ENCODE measurements at places on chromosomes 7 and 10.

GRCh38 chr7:4880218-4880617, 3.3 kb downstream of the RADIL start:
- no peak for DNase-seq

DNA sequence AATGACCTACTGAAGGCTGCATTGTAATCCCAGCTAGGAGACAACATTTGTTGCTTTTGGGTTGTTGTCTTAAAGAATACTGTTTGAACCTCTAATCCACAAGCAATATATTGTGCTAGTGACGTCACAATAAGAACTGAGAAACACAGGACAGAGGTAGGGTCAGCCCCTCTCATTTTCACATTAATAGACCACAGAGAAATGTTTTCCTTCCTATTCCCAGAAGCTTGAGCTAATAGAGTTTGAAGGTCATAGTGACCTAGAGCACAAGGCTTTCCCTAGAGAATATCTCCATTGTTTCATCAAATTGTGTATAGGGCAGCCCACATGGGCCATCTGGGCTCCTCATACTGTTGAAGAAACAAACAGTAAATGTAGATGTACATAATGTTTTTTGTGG, 300.9 kb upstream of the AKR1E2 start:
- no peak for DNase-seq

DNA sequence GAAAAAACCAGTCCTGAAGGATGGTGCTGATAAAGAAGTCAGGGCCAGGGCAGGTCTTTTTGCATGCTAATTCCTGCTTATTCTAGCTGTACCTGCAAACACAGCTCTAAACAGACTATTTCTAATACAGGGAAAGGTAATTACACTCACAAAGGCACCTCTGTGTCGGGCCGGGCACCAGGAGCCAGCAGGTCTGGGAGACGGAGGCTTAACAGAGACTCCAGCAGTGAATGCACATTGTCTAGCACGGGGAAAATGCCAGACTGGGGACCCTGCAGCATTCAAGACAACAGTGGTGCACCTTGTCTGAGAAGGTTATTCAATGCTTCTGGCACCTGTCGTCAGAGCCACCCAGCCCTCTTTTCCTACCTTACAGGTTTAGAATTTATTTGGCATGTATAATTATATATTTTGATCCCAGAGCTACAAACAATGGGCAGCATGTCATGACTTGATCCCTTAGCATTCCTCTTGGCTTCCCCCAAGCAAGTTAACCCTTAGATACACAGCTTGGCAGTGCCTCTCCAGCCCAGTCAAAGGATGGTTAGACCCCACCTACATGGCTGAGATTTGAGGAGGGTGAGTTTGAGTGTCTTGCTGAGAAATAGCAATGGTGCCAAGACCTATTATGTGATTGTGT, 185.2 kb downstream of the SLC25A13 start:
- DNase-seq, result no peak

- peak; percentile 74 for DNase-seq
These were observed 74.7 kb downstream of the CACNB2 start for GRCh38 chr10:18214691-18215563.

DNA sequence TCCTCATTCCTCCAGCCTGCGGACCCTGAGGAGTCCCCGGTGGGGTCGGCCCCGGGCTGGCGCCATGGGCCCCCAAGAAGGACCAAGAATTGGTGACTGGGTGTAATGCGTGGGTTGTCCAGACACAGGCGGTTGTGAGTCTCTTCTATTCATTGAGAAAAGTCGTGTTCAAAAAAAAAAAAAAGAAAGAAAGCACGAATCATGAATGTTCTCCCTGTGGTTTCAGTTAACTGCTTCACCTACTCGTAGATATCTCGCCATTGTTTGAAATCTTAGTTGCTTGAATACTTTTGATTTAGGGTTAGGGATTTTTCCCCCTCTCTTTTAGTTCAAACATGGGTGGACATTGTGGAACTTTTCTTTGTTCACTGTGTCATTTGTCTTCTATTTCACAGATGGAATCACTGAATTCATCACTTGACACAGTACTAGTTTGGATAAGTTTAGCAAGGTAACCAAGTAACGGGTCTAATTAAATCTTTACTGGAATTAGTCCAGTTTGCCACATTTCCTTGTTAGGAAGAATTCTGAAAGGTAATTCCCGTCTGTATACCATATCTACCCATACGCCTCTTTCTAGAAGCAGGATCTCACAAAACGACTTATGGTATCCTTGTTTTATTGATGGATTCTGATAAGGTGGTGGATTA, 775 bp downstream of the STARD3NL start:
- DNase-seq, result no peak

DNA sequence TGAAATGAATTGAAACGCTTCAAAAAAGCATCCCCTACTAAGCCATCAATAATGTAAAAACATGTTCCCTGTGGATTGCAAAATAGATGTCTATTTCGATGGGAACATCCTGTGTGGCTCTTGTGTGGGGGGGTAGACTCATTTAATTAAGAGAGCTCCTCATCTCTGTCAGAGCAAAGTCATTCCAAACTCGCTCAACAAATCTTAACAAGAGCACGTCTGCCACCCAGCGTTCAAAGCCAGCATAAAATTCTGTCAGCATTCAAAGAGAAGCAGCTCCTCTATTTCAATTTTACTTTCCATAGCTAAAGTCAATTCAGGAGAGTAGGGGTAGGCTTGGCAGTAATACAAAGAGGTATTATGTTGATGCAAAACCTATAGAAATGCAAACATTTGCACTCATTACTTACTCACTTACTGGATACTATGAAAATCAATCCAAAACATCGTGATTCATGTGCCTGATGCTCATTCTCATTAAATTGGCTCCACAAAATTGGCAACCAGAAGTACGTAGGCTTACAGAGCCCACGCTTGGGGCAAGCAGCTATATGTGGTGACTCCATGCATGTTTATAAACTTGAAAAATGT, 114.9 kb downstream of the IPMK start:
- peak; percentile 40 for DNase-seq

GRCh38 chr7:50262916-50263690, 41.4 kb upstream of the IKZF1 start:
- DNase-seq, result no peak

DNA sequence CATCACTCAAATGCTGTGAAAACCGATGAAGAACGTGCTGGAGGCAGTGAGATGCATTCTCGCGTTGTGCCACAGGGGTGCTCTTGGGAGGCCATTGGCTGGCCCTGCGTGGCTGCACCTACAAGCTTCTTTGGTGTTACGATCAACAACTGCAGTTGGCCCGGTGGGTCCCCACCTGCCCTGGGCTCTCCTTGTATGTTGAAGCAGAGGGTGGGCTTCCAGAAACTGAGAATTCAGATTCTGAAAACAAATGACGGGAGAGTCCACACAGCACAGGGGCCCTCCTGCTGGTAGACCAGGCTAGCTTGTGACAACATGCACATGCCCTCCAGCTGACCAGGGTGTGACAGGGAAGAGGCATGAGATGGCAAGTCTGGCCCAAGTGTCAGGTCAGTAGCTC, 23.7 kb upstream of the DDC start:
- DNase-seq, result no peak

DNA sequence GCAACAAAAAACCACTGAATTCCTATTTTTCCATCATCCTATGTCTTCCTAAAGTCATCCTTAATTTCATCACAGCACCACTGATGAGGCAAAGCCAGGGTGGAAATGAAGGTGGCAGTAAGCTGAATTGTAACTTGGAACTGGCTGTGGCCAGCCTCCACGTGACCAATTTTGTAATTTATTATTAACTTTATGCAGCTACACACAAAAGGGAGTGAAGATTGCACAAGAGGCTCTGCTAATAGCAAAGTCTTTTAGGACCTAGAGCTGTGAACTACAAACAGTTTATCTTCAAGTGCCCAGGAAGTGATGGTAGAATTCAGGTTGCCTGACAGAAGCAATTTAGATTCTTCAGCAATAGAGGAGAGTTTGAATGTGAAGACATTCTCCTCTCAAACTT, 176.4 kb downstream of the CCDC71L start:
- DNase-seq, result no peak

DNA sequence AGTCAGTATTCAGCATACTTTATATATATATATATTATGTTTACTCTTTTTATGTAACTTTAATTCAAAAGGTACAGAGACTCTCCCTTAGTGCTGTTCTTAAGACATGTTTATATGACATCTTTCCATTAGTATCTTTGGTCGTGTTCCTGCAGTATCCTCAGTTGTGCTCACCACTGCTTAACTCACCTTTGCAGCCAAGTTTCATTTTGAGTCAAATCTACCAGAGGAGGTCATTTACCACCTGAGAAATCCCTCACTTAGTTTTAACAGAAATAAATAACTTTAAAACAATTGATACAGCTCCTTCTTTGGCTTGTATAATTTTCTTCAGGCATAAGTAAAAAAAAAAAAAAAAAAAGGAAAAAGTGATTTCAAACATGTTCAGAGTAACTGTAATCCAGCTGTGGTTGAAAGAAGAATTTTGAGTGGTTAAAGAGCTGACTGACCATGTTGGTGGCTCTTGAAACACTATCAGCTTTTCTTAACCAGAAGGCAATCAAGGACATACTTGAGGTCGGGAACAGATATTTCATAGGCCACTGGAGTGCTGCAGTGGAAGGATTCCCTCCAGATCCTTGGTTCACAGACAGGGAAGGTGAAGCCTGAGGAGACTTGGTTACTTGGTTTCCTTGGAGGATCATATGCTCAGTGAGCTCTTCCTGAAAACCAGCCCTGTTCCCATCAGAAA, 116.8 kb downstream of the AUTS2 start:
- DNase-seq, result no peak

DNA sequence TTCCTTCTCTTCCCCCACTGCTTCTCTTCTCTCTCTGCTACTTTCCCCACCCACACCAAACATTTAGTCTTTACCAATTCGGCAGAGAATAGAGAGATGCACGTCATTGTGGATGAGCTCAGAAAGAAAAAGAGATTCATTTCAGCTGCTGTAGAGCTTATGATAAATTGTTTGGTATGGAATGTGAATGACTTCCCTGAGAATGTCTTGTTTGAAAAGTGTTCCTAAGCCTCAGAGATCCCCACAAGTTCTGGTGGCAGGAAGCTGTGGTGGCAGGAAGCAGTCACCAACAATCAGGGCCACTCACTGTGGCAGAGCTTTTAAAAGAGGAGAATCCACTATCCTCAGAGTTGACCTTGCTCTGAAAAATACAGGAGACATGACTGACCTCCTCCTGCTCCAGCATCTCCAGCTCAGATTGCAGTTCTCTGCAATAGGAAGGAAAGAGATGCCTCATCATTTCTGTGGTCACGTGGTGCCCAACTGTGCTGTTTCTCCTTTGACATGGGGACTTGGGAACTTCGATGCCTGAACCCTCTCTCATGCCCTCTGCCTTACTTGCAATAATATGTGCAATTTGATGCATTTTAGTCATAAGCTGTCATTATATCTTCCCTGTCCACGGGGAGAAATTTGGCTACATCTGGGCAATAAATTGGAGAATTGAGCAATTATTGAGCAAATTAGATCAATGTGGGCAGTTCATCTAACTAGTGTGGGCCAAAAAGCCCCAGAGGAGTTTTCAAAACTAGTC, 76.5 kb downstream of the BMPER start:
- no peak for DNase-seq

DNA sequence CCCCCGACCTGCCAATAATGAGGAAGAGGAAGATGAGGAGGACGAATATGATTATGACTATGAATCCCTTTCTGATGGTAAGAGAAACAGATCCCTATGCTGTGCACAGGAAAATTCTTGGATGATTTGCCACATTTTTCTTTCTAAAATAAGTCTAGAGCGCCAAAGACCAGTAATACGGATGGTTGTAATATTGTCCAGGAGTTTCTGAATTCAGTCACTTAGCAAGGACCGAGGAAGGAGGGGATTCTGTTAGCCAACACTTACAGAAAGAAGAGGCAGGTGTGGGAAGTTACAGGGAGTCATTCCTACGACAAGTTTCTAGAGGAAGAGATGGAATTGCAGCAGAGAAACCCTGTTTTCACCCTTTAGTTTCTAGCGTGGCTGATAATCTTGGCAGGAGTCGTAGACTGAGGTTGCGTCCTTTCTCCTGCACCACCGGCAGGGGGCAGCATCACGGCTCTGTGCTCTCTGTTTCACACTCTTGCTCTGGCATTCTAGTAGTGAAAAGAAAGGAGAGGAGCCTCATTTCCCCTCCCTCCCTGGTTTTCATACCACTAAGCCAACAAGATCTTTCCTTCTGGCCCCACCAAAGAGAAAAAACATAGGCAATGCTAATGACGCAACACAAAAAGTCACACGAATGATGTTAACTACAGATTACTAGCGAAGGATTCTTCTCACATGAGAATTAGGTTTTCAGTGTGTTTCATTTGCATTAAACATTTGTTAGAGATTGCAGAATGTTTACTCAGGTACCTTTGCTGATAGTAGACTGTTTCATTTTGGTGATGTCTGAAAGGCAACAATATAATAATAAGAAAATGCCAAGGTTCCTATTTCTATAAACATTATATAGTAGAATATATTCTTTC, 82.7 kb downstream of the NOC3L start:
- no peak for DNase-seq

DNA sequence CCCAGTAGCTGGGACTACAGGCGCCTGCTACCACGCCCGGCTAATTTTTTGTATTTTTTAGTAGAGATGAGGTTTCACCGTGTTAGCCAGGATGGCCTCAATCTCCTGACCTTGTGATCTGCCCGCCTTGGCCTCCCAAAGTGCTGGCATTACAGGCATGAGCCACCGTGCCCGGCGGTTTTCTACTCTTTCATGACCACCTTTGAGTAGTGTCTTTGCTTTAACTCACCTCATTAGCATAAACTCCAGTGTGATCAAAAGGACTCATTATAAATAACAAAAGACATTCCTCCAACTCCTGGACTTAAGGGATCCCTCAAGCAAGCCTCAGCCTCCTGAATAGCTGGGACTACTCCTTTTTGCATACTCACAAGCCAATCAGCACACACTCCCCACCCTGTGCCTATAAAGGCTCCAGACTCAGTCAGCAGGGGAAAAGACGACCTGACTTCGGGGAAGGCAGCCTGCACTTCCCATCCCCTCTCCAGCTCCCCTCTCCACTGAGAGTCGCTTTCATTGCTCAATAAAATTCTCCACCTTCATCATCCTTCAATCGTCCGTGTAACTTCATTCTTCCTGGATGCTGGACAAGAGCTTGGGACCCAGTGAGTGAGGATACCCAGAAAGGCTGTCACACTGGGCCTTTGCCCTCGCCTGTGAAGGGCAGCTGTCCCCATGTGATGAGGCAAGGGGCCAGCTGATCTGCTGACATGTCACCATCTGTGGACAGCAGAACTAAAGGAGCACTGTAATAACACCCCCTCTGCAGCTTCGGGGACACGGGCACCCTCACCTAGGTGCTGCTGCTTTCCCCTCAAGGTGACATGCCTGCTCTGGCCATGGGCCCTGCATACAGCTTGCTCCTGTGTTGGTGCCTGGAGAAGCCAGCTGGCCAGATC, 35.0 kb upstream of the EIF4H start:
- DNase-seq, result no peak
